Astrocyte of the cerebellum (primary cell): ENCODE measurements at places on chromosomes 7 and 10.

GRCh38 chr10:92550924-92551323 is 23.0 kb downstream of the IDE start:
- no peak for DNase-seq

DNA sequence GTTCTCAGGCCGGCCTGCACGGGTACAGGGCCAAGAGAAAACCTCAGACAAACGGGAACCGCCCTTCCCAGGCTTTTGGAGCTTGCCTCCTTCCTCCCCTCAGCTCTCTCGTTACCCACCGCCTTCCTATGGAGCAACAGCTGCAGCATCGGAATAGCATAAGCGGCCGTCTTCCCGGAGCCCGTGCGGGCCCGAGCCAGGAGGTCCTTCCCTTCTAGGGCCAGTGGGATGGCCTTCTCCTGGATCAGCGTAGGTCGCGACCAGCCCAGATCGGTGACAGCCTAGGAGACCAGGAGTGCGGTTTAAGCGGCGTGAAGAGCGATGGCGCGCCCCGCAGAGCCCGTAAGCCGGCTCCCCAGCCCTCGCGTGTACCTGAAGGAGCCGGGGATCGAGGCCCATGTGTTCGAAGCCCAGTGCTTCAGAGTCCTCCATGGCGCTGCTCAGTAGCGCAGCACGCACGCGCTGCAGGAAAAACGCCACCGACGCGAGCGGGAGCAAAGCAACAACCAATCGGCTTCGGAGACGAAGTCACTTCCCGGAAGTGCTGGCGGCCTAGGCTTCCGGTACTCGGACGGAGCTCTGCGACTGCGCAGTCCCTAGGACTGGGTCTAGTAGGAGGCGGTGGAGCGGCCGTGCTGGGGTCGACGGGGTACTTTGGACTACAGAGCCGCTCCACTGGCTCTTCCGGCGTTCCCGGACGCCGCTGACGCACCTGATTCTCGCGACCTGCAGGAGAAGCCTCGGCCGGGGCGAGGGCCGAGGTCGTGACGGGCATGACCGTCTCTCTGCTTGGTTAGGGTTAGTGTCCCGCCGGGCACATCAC is at the start of gene DDX56:
Gene DDX56, minus strand, starts transcription at position 445 of the 823 bp plus-strand sequence. Its CDS starts 13 bp downstream, at position 432.
- peak; percentile 78 for DNase-seq

- no peak for DNase-seq
Measured at GRCh38 chr10:49396666-49396999, 744 bp upstream of the DRGX start.

DNA sequence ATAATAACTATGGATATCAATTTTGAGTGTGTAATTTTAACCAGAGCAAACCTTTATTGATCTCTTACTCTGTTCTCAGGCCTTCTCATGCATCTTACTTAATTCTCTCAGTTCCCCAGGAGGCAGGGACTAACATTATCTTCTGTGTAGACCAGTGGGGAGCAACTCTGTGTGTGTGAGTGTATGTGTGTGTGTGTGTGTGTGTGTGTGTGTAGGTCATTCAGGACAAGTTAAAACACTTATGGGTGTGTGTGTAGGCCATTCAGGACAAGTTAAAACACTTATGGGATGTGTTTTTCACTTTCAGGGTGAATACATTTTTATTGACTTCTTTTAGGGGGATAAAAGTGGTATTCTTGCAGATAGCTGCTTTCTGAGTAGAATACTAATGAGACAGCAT is 145.0 kb downstream of the ADAM12 start:
- DNase-seq = no peak

DNA sequence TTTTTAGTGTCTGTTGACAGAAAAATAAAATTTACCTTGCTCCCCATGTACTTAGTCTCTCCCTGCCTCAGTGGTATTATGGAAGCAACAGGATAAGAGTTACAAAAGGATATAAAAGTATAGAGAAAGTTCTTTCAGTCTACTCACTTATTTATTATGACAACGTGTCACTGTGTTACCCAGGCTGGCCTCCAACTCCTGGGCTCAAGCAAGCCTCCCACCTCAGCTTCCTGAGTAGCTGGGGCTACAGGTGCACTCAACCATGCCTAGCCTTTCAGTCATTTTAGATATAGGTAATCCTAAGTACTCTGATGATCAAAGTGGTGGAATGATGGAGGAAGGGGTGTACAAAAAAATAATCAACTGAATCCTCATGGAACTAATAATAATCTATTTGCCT is 215.2 kb upstream of the MKLN1 start:
- DNase-seq = no peak

DNA sequence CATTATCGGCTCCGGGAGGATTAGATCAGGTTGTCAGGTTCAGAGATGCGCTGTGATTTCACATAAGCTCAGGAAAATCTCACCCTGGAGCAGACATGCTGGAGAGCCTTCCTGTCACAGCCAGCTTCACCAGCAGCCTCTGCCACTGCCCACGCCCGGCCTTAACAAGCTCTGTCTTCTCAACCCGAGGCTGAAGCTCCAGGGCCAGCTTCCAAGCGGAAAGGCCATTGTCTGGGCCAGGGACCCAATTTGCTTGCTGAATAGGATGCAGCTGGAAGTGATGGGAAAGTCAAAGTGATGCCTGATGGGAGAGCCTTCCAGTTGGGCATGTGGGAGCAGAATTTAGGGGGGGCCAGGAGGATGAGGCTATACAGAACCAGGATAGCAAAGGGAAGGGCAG is 36.3 kb downstream of the C10orf105 start:
- no peak for DNase-seq

- DNase-seq = no peak
Measured at GRCh38 chr10:78416031-78417011, 382.7 kb downstream of the RPS24 start.

- no peak for DNase-seq
Measured at GRCh38 chr10:71700731-71701368, 18.7 kb downstream of the C10orf105 start.

DNA sequence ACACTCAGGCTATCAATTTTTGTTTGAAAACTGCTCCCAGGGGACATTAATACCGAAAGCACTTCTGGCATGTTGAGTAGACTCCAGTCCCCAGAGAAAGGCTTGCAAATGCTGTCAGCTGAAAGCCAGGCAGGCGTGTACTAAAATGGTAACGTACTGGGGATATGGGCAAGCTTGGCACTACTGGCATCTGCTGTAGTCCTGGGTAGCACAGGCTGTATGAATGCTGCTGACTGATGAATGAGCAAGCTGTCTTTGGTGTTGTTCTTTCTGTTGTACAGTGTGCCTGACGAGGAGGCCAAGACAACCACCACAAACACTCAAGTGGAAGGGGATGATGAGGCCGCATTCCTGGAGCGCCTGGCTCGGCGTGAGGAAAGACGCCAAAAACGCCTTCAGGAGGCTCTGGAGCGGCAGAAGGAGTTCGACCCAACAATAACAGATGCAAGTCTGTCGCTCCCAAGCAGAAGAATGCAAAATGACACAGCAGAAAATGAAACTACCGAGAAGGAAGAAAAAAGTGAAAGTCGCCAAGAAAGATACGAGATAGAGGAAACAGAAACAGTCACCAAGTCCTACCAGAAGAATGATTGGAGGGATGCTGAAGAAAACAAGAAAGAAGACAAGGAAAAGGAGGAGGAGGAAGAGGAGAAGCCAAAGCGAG is 53.5 kb upstream of the AGBL3 start:
- peak; percentile 80 for DNase-seq

DNA sequence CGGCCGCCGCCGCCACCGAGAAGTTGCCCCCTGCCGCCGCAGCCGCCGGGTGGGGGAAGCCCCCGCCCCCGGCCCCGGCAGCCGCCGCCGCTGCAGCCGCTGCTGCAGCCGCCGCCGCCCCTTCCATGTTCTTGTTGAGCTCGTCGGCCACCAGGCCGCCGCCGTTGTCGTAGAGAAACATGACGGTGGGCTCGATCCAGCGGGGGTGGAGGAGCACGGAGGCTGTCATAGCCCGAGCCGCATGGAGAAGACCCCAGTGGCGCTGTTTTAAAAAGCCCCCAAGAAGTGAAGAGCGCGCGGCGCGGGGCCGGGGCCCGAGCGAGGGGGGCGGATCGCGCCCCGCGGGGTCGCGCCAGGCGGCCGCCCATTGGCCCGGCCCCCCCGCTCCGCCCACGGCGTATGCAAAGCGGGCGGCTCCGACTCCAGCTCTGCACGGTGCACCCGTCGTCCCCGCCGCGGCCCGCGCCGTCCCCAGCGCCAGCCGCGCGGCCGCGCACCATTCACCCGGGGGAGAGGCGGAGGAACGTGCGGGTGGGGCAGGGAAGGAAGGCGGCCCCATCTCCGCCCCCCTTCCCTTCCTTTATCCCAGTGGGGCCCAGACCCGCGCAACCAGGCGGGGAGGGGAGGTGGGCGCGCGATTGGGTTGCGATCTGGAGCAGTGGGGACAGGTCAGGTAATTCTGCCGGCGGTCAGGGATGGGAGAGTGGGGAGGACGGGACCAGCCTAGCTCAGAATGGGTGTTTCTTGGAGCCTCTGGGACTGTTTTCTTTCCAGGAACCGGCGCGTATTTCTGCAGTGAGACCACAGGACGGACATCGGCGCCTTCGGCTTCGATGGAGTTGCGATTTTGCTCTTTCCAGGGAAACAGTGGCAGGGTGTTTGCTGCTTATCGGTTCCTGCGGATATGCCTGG is at the start of gene HOXA13:
Gene HOXA13, minus strand, starts transcription at position 243 of the 912 bp plus-strand sequence. Its CDS starts 14 bp downstream, at position 229.
- no peak for DNase-seq

DNA sequence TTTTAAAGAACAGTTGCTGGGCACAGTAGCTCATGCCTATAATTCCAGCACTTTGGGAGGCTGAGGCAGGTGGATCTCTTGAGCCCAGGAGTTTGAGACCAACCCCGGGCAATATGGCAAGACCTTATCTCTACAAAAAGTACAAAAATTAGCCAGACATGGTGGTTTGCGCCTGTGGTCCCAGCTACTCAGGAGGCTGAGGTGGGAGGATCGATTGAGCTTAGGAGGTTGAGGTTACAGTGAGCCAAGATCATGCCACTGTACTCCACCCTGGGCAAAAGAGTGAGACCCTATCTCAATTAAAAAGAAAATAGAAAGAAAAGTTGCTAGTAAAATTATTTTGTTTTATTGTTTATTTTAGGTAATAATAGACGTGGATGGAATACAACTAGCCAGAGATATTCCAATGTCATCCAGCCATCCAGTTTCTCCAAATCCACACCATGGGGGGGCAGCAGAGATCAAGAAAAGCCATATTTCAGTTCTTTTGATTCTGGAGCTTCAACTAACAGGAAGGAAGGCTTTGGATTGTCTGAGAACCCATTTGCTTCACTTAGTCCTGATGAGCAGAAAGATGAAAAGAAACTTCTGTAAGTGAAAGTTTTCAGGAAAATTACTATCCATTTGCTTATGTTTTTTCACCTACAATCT is 3.0 kb downstream of the NUP42 start:
- DNase-seq = peak; percentile 11

DNA sequence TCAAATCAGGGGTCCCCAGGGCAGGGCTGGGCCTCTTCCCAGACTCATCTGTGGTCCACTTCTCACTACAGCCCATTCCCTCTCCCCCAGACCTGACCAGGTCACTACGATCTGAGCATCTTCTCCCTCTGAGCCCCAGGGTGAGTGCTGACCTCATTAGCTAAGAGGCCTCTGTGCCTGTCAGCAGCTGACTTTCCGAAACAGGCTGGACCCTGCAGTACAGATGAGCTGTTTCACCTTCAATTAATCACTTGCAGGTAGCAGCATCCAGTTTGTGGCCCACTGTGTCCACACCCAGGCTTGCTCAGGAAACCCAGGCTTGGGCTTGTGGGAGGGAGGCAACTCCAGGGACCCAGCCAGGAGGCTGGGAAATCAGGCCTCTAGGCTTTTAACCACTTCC is 24.3 kb downstream of the SRRM3 start:
- DNase-seq = no peak

- no peak for DNase-seq
Measured at GRCh38 chr7:83036721-83037380, 125.8 kb downstream of the PCLO start.

- no peak for DNase-seq
Measured at GRCh38 chr10:6819301-6819700, 239.2 kb upstream of the PRKCQ start.

DNA sequence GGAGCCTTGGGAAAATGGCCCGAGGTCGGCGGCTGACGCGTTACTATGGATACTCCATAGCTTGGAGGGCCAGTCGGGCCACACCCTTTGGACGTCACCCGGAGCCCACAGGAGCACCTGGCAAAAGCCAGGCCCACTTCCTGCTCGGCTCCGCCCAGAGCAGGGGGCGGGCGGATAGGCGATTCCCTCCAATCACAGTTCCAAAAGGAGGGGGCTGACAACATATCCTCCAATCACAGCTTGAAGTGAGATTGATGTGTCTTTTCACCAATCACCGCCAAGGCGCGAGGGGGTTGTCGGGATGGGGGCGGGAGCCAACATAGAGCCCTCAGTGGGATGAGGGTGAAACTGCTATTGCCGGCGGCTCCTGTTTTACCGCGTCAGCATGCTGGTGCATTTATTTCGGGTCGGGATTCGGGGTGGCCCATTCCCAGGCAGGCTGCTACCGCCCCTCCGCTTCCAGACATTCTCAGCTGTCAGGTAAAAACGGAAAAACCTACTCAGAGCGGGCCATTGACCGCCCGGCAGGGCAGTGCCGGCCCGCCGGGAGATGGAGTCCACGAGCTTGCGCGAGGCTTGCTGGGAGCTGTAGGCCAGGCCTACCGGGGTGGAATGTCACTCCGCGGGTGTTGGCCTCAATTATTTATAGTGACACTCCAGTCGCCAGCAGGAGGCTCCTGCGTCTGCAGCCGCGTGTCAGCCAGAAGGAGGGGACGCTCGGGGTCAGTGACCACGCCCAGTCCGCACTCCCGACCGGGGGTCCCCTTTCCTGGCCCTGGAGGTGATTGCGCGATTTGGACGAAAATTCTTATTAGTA is at the start of gene ABCB8:
Gene ABCB8, plus strand, starts transcription at position 320 of the 817 bp plus-strand sequence. Its CDS starts 66 bp downstream, at position 386.
- DNase-seq = peak; percentile 98

DNA sequence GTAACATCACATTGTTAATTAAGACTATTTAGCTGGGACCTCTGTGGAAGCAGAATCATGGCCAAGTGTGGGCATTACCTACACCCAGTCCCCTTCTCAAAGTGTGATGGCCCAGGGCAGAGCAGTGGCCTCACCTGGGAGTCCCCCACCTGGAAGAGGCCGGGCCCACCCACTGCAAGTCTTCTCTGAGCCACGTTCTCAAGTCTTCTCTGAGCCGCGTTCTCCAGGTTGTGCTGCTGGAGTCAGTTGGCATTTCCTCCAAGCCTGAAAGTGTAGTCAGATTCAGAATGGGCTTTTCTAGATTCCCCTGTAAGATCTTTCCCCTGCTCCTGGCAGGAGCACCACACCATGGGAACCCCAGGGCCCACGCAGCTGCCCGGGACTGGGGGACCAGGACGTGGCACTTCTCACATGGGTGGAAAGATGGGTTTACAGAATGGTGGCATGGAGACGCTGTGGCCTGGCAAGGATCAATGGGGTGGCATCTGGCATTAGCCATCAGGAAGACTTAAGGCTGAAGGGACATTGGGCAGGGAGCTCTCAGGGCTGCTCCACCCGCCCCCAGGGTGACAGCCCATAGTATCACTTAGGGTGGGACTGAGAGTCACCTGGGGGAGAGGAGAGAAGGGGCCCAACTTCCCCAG is 68.0 kb downstream of the MKI67 start:
- DNase-seq = no peak

GRCh38 chr10:6114299-6114698 is 25.5 kb downstream of the RBM17 start:
- no peak for DNase-seq

GRCh38 chr10:52409928-52410327 is 95.8 kb downstream of the DKK1 start:
- no peak for DNase-seq
